ENCODE measurements at places on chromosomes 16 and 17. TPM values are rescaled to one million over a fixed set of nuclear protein-coding genes. Genes with fewer than 3 reads are reported as not detected.

C17orf78 gene
- total RNA-seq = not detected

DOC2A gene
- 0.20 TPM for total RNA-seq

- no peak for ATAC-seq
Observed at GRCh38 chr17:80731323-80731722, 186.7 kb downstream of the RPTOR start.

DNA sequence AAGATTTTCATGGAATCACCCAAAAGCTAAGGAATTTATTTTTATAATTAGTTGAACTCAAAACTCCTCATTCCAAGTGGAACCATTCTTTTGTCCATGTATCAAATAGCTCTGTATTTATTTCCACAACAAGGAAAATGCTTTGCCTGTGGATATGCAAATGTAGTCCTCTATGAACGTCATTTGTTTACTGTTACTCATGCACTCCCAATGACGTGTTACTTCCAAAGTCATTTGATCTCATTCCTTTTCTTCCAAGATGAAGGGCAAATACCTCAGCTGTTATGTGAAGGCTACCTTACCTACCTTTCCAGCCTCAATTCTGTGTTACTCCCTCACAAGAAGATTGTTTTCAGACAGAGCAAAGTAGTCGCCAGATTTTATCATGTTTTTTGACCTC is 83.7 kb downstream of the ITFG1 start:
- no peak for ATAC-seq

DNA sequence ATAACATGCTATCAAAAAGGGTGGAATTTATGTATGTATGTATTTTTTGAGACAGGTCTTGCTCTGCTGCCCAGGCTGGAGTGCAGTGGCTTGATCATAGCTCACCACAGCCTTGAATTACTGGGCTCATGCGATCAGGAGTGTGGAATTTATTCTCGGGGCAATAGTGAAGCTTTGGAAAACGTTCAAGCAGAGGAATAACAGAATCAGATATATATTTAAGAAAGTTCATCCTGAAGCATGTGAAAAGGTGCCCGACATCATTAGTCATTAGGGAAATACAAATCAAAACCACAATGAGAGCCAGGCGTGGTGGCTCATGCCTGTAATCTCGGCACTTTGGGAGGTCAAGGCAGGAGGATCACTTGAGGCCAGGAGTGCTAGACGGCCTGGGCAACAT is 7.7 kb upstream of the ITGAE start:
- no peak for ATAC-seq

Measured in esophagus mucosa (tissue), 1 donor.